ENCODE measurements at places on chromosomes 6 and 20.

GRCh38 chr6:165969184-165969583 lies 198.5 kb downstream of the TBXT start:
- no peak for DNase-seq

DNA sequence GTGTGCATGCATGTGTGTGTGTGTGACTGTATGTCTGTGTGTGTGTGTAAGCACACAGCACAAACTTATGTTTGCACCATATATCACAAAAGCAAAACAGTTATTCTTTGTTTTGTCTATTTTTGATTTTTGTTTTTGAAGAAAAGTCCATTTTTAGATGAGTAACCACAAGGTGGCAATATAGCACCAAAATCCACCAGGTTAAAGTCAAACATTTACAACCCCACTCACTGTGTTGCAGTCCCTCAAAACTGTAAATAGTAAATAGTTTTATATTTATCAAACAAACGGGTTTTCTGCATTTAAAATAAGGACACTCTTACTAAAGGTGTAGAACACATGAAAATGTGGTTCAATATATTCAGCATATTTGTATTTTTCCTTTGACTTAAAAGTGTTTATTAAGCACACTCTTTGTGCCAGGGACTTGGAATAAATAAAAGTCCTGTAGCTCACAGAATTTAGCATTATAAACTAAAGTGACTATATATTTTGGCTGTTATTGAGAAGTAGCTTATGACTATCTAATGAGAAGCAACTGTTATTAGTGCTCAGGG lies 118.5 kb downstream of the GFRAL start:
- no peak for DNase-seq

DNA sequence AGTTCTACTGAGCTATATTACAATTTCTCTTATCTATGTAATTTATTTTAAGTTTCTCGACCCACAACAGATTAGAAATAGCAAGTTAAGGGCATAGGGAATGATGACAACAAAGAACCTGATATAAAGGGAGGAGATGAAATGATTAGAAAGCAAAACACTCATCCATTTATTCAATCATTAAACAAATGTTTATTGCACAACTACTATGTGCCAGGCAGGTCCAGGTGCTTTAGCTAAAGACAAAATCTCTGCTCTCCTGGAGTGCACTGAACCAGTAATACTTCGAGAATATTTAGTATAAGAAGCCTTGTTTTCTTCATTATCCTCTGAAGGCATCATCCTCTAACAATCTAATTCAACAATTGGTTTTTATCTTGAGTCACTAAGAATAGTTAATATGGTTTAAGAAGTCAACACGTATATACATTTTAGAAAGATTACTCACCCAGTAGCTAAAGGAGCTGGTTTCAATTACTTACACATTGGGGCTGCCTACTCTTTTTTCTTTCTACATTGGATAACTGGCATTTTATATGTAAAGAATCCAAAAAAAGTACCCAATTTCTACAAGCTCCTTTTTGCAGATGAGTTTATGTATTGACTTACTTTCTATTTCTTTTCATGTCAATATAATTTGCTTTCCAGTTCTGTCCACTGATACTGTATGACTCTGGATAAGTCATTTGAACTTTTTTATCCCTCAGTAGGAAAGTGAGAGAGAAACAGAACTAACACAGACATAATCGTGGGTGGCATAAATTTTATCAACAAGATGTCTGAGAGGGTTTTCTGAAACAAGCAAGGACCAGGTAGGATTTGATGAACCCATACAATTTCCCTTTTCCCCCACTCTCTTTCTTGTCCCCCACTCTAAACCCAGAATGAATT lies 312.6 kb downstream of the CLIC5 start:
- DNase-seq: no peak

GRCh38 chr6:42440778-42441696 lies 10.7 kb downstream of the TRERF1 start:
- no peak for DNase-seq

GRCh38 chr6:159359581-159360297 lies 190.5 kb downstream of the FNDC1 start:
- no peak for DNase-seq

DNA sequence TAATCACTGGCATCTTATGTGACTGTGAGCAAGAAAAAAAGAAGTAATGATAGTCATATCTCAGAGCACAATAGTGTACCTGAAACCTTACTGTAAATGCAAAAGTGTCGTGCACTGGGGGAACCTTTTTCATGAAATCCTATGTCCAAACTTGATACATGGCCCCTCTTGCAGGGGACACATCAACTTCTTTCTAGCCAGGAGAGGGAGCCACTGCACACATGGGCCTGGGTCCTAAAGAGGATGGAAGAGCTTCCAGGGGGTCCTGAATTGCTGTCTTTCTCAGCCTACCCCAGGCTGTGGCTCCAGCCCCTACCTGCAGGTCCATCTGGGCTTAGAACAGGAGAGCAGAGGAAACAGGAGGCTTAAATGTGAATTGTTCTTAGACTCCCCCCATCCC lies 165.7 kb downstream of the SOD2 start:
- no peak for DNase-seq

DNA sequence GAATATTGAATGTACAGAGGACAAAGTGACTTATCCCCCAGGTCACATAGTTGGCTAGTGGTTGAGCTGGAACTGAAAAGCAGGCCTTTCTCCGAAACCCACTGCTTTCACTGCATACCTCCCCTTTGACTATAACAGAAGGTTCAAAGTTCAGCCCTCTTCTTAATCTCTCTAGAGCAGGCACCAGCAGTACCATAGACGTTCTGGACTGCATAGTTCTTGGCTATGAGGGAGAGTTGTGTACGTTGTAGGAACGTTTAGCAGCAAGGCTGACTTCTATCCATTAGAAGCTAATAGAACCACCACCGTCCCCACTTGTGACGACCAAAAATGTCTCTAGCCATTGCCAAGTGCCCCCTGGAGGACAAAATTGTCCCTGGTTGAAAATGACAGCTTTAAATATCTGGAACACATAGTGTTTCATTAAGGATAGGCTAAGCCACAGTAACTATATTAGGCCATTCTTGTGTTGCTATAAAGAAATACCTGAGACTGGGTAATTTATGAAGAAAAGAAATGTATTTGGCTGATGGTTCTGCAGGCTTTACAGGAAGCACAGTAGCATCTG lies 123.8 kb upstream of the MTHFD1L start:
- no peak for DNase-seq

Measured in activated T-cell treated with anti-CD3 and anti-CD28 coated beads for 1 hour (primary cell).